ENCODE measurements at places on chromosomes 5 and 9. TPM values are rescaled to one million over a fixed set of nuclear protein-coding genes. Genes with fewer than 3 reads are reported as not detected.

Gene HINT1
- 476 TPM for total RNA-seq

Gene CEMIP2
- 67.0 TPM for total RNA-seq

Gene SPINK6
- total RNA-seq: 0.39 TPM

Gene GDNF
- 0.11 TPM for total RNA-seq

Gene BHMT2
- total RNA-seq: not detected

Gene SEC61B
- 317 TPM for total RNA-seq

Gene ABLIM3
- total RNA-seq: 8.4 TPM

Gene PAEP
- not detected for total RNA-seq

Gene KCNN2
- total RNA-seq: 0.16 TPM

Gene SOHLH1
- not detected for total RNA-seq

Gene PGM5
- not detected for total RNA-seq

Gene AQP3
- 22.9 TPM for total RNA-seq

Gene TCF7
- total RNA-seq: 16.9 TPM

Gene OTULINL
- 6.5 TPM for total RNA-seq

Gene GADD45G
- 0.42 TPM for total RNA-seq

Gene MACIR
- total RNA-seq: 20.2 TPM

Gene CFAP157
- total RNA-seq: not detected

Gene SPATA31D4
- total RNA-seq: not detected

Gene PCDHA11
- 0.08 TPM for total RNA-seq

Gene TEK
- total RNA-seq: 0.12 TPM

Gene C1QTNF3
- not detected for total RNA-seq

Gene C6
- not detected for total RNA-seq

Gene POLR3G
- total RNA-seq: 14.5 TPM

Gene YTHDC2
- 7.3 TPM for total RNA-seq

Gene SYK
- total RNA-seq: 0.25 TPM

Gene WDR55
- total RNA-seq: 28.6 TPM

Gene PCDHGA10
- not detected for total RNA-seq

Gene IGFBPL1
- total RNA-seq: 2.9 TPM

Gene FIBCD1
- total RNA-seq: 10.7 TPM

Gene SPINK4
- total RNA-seq: not detected

Gene LTC4S
- total RNA-seq: not detected

Gene IPO11
- total RNA-seq: 20.7 TPM

Gene OR1J1
- not detected for total RNA-seq

Gene CDKN2AIPNL
- 47.1 TPM for total RNA-seq

Gene MELK
- 75.9 TPM for total RNA-seq

Gene RNF183
- 0.09 TPM for total RNA-seq

Gene OLFML2A
- total RNA-seq: 21.6 TPM

Gene BTF3
- total RNA-seq: 1,135 TPM

Gene DMRT3
- total RNA-seq: not detected

Gene FSTL4
- total RNA-seq: 4.8 TPM

Gene ADGRD2
- not detected for total RNA-seq

Gene IFNA13
- total RNA-seq: not detected

Gene WHRN
- 8.1 TPM for total RNA-seq

Gene CDC23
- 27.7 TPM for total RNA-seq

Gene HCN1
- not detected for total RNA-seq

Data from A549 treated with RU486 at 1 μM for 4 hours (cell line).